ENCODE measurements at places on chromosomes 1 and 21. TPM values are rescaled to one million over a fixed set of nuclear protein-coding genes. Genes with fewer than 3 reads are reported as not detected.

TNNI3K gene
- 0.43 TPM for total RNA-seq

TIMM17A gene
- 44.8 TPM for total RNA-seq

IRF6 gene
- 0.25 TPM for total RNA-seq

REN gene
- not detected for total RNA-seq

SLC26A9 gene
- not detected for total RNA-seq

CHI3L1 gene
- not detected for total RNA-seq

SCMH1 gene
- 20.2 TPM for total RNA-seq

EFNA1 gene
- not detected for total RNA-seq

MARK1 gene
- not detected for total RNA-seq

XPR1 gene
- 20.5 TPM for total RNA-seq

DMRTA2 gene
- not detected for total RNA-seq

SEC16B gene
- not detected for total RNA-seq

LORICRIN gene
- not detected for total RNA-seq

S100A2 gene
- total RNA-seq, result 0.85 TPM

PTCH2 gene
- 0.58 TPM for total RNA-seq

C1orf216 gene
- 13.1 TPM for total RNA-seq

FOXD2 gene
- 0.68 TPM for total RNA-seq
